ENCODE measurements at places on chromosomes 4 and X.

DNA sequence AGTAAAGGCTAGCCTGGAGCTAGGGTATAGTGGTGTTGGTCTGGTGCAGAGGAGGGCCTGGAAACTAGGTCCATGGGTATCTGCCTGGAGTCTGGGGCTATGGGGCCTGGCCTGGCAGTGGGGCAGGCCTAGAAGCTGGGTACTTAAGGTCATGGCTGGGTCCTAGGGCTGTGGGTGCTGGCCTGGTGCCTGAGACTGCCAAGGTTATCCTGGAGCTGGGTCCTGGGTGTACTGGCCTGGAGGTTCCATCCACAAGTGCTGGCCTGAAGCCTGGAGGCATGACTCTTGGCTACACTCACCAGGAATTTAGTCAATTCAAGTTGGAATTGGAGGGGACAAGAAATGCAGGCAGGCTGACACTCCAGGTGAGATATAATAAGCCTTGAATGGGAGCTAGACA, 108.4 kb upstream of the ZCCHC13 start:
- no peak for DNase-seq

DNA sequence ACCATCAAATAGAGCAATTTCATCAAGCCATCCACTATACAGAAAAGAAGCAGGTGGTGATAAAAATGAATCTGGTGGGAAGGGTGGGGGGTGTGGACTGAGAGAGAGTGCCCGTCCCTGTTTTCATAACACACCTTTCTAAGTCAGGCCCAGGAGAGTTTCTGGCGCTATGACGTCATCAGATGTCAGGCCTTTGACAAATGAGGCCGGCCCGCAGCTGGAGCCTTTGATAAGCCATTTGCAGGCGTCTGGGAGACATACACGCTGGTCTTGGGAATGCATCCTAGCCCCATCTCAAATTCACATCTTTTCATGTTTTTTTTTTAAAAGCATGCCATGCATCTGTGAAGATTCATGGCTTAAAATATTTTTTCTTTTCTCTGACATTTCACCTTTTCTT, 404.5 kb downstream of the BCOR start:
- DNase-seq = no peak

GRCh38 chr4:183878251-183878970, 26.7 kb upstream of the STOX2 start:
- no peak for DNase-seq

GRCh38 chrX:15915959-15916703, 61.5 kb upstream of the AP1S2 start:
- no peak for DNase-seq

- no peak for DNase-seq
These were observed 102.5 kb downstream of the ASMT start for GRCh38 chrX:1717373-1717772.

DNA sequence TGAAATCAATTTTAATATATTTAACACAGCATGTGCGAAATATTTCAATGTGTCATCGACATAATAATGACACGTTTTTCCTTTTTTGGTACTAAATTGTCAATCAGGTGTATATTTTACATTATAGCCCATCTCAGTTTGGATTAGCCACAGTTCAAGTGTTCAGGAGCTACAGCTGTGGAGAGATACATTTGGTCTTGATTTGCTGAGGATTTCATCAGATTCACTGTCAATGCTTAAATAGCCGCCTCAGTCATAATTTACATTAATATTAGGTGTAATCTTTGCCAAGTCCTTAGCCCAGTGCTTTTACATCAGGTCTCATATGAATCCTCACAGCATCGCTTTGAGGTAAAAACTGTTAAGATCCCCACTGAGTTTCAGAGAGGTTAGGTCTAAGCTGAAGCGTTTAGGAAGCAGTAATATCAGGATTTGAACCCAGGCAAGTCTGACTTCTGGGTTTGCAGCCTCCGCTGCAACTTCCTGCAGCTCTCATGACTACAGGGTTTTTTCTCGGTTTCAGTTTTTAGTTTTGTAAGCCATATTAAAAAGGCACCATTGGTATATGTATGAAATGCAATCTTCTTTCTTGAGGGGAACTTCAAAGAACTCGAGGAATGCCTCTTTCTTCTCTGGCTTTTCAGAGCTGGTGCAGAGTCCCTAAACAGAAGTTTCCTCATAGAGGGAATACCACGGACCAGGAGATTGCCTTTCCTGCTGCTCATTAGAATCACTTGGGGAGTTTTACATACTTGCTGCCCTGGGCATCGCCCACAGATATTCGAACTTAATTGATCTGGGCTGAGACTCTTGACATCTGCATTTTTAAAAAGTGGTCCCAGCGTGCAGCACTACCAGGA, 6.4 kb downstream of the MTM1 start:
- DNase-seq = no peak

DNA sequence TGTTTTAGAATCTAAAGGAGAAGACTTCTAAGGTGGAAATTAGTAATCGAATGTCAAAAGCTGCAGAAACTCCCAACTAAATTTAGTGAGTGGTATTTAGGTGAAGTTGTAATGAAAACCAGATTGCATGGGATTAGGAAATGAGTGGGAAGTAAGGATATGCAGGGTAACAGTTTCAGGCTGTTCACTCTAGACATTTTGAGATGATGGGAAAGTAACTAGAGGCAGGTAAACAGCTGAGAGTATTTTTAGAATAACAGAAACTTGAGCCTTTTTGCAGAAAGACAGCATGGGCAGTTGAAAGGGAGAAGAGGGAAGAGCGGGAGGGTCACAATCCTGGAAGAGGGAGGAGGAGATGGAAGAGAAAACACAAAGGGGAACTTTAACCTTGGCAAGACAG, 12.7 kb downstream of the SPRY1 start:
- DNase-seq = no peak

DNA sequence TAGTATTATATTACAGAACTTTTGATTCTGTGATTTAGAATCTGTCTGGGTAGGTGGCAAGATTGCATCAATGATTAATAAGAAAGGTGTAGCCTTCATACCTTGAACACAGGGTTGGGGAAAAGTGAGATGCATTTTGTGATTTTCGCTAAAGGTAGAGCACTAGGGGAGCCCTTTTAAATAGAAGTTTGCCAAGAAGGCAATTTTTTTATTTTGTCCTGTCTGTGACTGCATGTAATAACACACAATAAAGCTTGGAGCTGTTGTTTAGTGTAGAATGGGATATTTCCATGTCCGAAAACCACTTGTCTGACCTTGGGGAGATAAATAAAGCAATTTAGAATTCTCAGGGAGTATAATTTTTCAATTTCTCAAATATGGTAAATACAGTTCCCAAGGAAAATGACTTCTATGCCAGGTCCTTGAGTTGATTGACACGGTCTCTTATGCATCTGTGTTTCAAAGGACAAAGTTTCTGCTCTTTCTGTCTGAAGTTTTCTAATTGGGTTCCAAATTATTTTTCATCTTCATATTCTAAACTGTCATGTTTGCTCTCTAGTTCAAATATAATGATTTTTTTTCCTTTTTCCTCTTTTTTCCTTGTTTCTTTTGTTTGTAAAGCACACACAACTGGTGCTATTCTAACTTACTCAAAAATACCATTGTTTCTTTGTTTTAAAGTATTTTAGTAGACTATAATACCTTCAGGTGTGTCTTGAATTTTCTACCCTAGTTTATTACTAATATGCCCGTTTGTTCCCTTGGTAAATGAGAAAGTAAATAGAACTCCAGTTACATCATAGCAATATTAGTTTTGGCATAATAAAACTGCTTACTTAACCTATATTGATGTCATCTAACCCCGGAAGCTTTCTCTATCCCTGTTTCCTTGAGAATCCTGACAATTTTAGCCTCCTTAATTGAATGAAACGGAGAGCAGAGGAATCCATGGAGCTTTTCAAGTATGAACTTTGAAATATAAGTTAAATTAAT, 87.8 kb upstream of the BMPR1B start:
- no peak for DNase-seq

DNA sequence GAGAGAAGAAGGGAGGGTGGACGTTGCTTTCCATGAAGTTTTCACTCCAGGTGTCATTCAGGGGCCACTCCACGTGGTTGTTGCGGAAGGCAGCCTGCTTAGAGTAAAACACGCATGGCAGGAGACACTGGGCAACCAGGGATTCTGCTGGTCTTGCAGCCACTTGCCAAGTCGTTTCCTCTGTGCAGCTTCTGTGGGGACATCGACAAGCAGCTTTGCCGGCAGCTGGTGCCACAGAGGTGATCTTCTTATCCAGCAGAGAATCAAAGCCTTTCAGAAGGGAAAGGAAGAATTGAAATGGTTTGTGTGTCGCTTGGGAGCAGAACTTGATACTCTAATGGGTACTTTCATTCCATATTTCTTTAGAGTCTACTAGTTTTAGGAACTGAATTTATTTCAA, 867.1 kb upstream of the TENM3 start:
- DNase-seq = no peak

- no peak for DNase-seq
These were observed 26.5 kb upstream of the GEMIN8 start for GRCh38 chrX:14056206-14056605.

GRCh38 chrX:118855681-118856310, 32.2 kb downstream of the ZCCHC12 start:
- no peak for DNase-seq

GRCh38 chr4:47219586-47219985, 188.2 kb downstream of the GABRB1 start:
- DNase-seq = no peak

GRCh38 chr4:8291701-8292477, 22.3 kb downstream of the HTRA3 start:
- no peak for DNase-seq

- DNase-seq = no peak
These were observed 45.8 kb upstream of the ARSJ start for GRCh38 chr4:114025176-114025777.

- DNase-seq = no peak
These were observed 212.9 kb downstream of the CBR4 start for GRCh38 chr4:168797194-168797593.

GRCh38 chr4:1368421-1369090, 21.5 kb downstream of the UVSSA start:
- no peak for DNase-seq

DNA sequence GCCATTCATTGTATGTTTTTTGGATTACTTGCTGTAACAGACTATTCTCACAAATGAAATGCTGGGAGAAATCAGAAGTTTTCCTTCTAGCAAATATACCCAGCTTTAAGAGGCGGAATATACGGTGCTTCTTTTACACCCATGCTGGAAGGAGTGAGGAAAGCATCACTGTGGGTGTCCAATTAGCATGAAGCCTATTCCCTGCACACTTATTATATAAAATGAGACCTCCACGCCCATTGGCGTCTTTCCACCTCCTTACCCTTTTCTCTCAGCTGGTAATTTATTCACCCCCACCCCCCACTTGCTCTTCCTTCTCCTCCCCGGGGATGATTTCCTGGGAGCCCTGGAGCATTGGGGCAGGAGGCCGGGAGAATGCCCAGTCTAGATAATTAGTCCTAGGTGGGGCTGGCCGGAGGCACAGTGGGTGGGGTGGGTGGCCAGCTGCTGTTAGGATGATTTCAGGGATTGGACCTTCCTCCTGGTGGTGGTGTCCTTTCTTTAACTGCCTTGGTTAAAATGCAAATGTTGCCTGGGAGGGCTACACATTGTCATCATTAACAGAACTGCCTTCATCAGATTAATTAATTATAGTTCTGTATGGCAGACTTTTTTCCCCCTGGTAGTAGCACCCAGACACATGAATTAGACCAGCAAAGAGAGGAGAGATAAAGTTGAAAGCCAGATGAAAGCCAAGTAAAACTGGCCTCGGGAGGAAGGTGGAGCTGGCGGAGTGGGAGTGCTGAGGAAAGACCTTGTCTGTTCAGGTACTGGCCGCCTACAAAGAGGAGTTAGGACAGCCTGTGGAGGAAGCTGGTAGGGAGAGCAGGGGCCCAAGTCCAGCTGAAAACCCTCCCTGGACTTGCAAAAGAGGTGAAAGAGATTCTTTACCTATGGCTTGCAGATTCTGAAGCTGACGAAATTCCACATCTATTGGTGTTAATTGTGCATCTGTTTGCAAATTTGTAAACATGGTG, 11.4 kb downstream of the SHROOM2 start:
- DNase-seq = no peak

DNA sequence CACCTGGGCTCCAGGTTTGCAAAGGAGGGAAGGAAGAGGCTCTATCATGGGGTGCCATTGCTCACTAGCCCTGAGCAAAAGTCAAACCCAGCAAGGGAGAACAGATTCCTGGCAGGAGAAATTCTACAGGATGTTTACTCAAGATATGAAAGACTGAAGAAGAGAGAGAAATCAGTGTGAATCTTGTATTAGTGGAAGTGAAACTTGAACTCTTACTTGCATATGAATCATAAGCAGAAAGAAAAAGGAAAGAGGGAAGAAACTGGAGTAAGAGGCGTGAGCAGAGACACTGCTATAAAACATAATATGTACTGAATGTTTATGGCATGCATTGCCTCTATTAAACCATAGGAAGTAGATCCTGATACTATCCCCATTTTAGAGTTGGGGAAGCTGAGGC, 60.9 kb downstream of the C4orf46 start:
- no peak for DNase-seq

GRCh38 chr4:84677093-84677492, 94.2 kb downstream of the CDS1 start:
- DNase-seq = no peak

- no peak for DNase-seq
These were observed 29.6 kb downstream of the MFAP3L start for GRCh38 chr4:169996379-169997240.

- no peak for DNase-seq
These were observed 382.2 kb upstream of the IGFBP7 start for GRCh38 chr4:57492251-57492878.

- DNase-seq = no peak
These were observed 1183.9 kb downstream of the RPA4 start for GRCh38 chrX:98067611-98068010.

- DNase-seq = no peak
These were observed 756 bp upstream of the ADAMTS3 start for GRCh38 chr4:72569719-72570235.

- no peak for DNase-seq
These were observed 64.6 kb downstream of the ANAPC4 start for GRCh38 chr4:25441519-25442117.

Measured in stimulated activated naive CD4-positive, alpha-beta T cell (primary cell).